ENCODE measurements at places on chromosomes 7 and 10.
A peak's percentile ranks its signal among the peaks of the same experiment; 100 is the strongest.

GRCh38 chr10:19874791-19875190 lies 58.6 kb downstream of the PLXDC2 start:
- DNase-seq = no peak

DNA sequence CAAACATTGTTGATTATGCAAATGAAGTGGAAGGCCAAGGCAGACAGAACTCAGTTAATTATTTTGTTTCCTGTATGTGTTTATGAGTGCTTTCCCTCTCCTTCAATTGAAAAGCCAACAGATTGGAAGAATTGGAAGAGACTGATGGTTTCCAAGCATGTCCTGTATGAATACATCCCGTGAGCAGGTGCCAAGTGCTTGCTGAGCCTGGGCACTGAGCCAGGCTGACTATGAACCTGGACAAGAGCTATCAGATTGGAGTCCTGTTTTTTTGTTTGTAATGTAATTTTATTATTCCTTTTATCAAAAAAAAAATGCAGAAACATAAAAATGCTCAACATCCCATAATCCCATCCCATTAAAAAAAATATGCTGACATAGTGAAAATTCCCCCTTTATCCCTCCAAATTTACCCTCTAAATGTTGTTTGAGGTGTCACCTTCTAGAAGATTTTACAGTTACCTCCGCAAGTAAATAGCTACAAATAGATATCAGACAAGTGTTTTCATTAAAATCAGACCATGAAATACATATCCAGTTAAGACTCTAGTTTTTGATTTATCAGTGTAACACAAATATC lies 449.5 kb downstream of the GRID1 start:
- DNase-seq = no peak

GRCh38 chr10:90912174-90912573 lies 8.7 kb downstream of the ANKRD1 start:
- DNase-seq = no peak

DNA sequence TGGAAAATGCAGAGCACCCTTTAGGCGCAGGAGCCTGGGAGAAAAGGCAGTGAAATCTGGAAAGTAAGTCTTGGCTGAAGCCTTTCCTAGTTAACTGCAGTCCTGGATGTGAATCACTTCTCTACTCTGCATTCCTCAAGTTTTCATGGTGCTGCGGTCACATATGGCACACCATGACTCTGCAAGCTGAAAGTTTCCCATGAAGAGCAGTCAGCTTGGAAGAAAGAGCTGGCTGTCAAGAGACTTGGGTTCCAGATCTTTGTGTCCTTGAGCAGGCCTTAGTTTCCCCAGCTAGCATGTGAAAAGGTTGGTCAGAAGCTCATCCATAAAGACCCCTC lies 548.3 kb downstream of the SORCS3 start:
- no peak for DNase-seq

GRCh38 chr7:15252181-15252580 lies 309.6 kb downstream of the AGMO start:
- no peak for DNase-seq

- DNase-seq = no peak
Measured at GRCh38 chr10:26485150-26485941, 47.2 kb downstream of the APBB1IP start.

GRCh38 chr7:143016996-143017395 lies 9.9 kb downstream of the OR9A2 start:
- no peak for DNase-seq

- no peak for DNase-seq
Measured at GRCh38 chr7:121436136-121436535, 40.0 kb upstream of the FAM3C start.

- no peak for DNase-seq
Measured at GRCh38 chr7:123929107-123929506, 4.1 kb downstream of the SPAM1 start.

DNA sequence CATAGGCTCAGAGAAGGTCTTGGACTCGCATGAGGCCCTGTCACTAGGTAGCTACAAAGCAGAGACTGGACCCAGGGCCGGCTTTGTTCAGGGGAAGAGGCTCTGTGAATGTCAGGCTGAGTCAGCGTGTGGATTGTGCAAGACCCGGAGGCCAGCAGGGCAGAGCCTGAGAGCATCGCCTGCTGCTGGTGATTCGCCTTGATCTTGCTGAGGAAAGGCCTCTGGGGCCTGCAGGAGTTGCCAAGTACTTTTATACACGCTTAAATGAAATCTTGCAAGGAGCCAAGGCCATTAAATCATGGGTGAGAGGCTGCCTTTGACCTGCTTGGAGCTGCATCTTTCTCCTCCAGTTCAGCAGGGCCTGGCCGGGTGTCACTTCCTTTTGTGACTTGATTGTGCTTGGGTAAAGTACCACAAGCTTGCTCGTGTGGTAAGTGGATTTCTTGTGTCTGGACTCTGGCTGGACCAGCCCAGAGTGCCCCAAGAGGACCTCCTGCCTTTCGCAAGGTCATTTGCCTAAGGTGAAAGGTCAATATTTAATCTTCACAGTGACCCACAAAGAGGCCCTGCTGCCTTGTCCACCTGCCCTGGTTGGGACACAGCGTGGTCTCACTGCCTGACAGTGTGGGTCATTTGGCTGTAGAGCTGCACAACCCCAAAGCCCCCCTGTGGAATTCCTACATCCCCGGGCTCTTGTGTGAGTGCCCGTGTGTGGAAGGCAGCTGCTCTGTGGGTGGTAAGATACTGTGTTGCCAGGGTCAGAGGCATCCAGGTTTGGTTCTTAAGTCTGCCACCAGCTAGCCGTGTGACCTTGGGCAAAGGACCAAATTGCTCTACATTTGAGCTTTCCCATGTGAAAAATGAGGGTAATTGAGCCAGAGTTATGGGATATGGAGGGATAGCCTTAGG lies 38.6 kb upstream of the SH2D4B start:
- DNase-seq = peak; percentile 54

GRCh38 chr7:138237995-138238394 lies 161.7 kb downstream of the AKR1D1 start:
- DNase-seq = no peak

- DNase-seq = no peak
Measured at GRCh38 chr7:151312356-151312755, 29.3 kb upstream of the NUB1 start.

- DNase-seq = no peak
Measured at GRCh38 chr7:140219672-140220524, 43.1 kb upstream of the KDM7A start.

- DNase-seq = no peak
Measured at GRCh38 chr7:40205992-40206391, 71.2 kb downstream of the SUGCT start.

- DNase-seq = no peak
Measured at GRCh38 chr10:46285966-46286620, 704 bp upstream of the ANTXRL start.

GRCh38 chr7:162632-163297 lies 29.6 kb upstream of the FAM20C start:
- no peak for DNase-seq

- no peak for DNase-seq
Measured at GRCh38 chr7:81845744-81846241, 75.9 kb upstream of the HGF start.

GRCh38 chr7:50862302-50862701 lies 79.6 kb upstream of the GRB10 start:
- no peak for DNase-seq

DNA sequence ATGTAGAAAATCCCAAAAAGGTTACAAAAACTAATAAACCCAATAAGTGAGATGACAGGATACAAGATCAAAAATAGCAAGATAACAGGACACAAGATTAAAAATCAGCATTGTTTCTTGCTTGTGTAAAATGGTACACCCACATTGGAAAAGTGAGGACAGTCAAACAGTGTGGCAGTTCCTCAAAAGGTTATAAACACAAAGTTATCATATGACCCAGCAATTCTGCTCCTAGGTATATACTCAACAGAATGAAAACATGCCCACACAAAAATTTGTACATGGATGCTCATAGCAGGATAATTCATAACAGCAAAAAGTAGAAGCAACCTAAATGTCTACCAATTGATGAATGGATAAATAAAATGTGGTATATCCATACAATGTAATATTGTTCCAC lies 105.8 kb downstream of the ARMH3 start:
- DNase-seq = no peak

GRCh38 chr7:103011650-103012049 lies 62.9 kb downstream of the FBXL13 start:
- DNase-seq = no peak

DNA sequence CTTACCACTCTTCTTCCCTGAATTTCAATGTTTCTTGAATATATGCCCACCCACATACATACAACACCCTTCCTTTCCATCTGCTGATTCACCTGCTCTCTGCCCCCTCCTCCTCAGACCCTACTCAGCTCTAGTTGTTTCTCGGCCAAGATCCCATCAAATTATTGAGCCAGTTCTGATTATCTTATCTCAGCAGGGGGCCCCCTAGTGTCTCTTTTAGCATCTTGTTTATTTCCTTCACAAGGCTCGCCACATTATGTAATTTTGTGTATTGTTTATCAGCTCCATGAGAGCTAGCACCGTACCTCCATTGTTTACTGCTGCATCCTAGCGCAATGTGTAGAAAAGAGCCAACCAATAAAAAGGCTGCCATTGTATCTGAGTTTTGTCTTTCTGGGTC lies 71.9 kb downstream of the FAM13C start:
- no peak for DNase-seq

DNA sequence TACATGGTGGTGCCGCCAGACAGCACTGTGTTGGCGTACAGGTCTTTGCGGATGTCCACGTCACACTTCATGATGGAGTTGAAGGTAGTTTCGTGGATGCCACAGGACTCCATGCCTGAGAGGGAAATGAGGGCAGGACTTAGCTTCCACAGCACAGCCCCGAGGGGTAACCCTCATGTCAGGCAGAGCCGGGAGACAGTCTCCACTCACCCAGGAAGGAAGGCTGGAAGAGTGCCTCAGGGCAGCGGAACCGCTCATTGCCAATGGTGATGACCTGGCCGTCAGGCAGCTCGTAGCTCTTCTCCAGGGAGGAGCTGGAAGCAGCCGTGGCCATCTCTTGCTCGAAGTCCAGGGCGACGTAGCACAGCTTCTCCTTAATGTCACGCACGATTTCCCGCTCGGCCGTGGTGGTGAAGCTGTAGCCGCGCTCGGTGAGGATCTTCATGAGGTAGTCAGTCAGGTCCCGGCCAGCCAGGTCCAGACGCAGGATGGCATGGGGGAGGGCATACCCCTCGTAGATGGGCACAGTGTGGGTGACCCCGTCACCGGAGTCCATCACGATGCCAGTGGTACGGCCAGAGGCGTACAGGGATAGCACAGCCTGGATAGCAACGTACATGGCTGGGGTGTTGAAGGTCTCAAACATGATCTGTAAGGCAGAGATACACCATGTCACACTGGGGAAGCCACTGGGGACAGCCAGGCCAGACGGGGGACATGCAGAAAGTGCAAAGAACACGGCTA lies 104.6 kb upstream of the TNRC18 start:
- DNase-seq = no peak

DNA sequence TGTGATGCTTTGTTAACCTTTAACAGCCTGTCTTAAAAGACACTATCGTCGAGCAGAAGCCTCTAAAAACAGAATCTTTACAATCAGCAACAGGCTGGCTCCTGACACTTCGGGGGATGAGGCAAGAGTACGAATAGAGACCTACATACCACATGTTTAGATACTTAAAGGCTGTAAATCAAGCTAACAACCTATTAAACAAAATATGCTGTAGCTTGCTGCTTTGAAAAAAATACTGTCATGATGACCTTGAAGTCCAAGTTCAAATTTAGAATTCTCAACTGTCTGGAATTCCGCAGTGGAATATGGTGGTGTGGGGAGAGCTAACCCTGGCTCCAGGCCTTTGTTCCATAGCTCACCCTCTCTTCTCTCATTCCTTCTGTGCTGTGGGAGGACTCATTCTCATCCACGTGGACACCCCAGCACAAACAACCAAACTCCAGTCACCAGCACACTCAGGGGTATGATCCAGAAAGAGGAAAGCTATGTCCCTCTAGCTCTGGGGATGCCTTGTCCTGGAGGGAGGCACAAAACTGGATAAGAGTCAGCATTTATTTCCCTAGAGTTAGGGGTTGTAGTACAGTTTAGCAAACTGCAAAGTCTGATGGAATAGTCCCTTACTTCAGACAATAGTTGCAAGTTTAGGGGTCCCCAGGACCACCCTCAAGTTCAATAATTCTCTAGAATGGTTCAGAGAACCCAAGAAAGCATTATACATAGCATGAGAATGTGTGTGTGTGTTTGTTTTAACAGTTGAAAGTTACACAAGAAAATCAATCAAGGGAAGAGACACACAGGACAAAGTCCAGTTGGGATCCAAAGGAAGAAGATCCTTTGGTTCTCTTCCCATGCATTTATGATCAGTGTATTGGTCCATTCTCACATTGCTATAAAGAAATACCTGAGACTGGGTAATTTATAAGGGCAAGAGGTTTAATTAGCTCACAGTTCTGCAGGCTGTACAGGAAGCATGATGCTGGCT lies 196.1 kb upstream of the SVIL start:
- no peak for DNase-seq

- DNase-seq = no peak
Measured at GRCh38 chr7:151889406-151890354, 12.8 kb upstream of the PRKAG2 start.

DNA sequence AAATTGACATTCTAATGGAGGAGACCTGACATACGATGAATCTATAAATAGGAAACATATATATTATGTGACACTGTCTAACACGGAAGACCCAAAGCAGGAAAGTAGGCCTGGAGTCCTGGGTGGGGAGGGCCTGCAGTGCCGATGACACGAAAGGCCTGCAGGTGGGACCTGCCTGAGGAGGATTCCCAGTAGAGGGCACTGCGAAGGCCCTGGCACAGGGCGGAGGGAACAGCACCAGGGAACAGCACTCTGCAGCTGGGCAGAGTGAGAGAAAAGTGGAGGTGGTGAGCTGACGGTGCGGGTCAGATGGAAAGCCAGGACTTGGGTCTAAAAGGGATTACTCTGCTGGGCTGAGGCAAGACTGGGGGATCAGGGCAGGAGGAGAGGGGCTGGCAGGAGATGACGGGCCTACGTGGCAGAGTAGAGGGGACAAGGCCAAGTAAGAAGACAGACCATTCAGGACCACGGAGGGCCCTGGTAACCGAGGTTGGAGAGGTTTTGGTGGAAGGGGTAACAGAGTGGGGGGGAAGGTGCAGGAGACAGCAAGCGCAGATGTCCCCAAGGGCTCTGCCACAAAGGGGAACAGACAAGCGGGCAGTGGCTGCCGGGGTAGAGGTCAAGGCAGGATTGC lies 8.1 kb downstream of the ZNF746 start:
- DNase-seq = no peak

GRCh38 chr7:98134420-98135228 lies 28.0 kb downstream of the LMTK2 start:
- DNase-seq = no peak

DNA sequence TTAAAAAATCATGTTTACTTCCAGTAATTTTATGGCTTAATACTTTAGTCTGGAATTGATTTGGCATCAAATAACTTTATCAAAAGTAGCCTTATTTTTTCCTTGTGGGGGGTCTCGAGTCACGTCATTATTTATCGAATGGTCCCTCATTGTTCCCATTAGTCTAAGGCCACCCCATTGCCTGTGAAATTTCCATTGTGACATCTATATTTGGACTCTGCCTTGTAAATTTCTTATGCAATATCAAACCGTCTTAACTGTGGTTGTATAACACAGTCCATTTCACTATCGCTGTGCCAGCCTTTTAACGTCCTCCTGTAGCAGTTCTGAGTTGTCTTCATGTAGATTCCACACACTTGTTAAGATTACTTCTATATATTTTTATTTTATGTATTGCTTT lies 103.9 kb upstream of the RET start:
- DNase-seq = no peak

- no peak for DNase-seq
Measured at GRCh38 chr7:154674191-154674590, 328.7 kb downstream of the PAXIP1 start.

All from activated T-helper 9 cell treated with anti-CD3 and anti-CD28 coated beads, Interleukin-2, amount 50 U/mL, for 16 hours (primary cell).